Dermis microvascular lymphatic vessel endothelial cell (primary cell): ENCODE measurements at places on chromosomes 16 and 17. TPM values are rescaled to one million over a fixed set of nuclear protein-coding genes. Genes with fewer than 3 reads are reported as not detected.

The ZNF423 gene
- total RNA-seq, result 3.9 and 7.7 TPM in 2 replicates

The FMNL1 gene
- total RNA-seq, result 2.6 and 2.9 TPM in 2 replicates

The LIMD2 gene
- 18.0 and 51.6 TPM in 2 replicates for total RNA-seq

The MGAT5B gene
- total RNA-seq, result 0.13 and 0.26 TPM in 2 replicates

The POLR2C gene
- total RNA-seq, result 98.3 and 136 TPM in 2 replicates

The HBA1 gene
- total RNA-seq, result not detected in 2 replicates
